ENCODE measurements at places on chromosomes 6 and 20. TPM values are rescaled to one million over a fixed set of nuclear protein-coding genes. Genes with fewer than 3 reads are reported as not detected.

BHLHE23 gene
- total RNA-seq, result not detected

KCNK5 gene
- total RNA-seq, result 3.1 TPM

TGM3 gene
- not detected for total RNA-seq

VGLL2 gene
- not detected for total RNA-seq

TPX2 gene
- total RNA-seq, result 46.3 TPM

CRISP2 gene
- not detected for total RNA-seq

IGF2R gene
- 18.4 TPM for total RNA-seq

RCAN2 gene
- total RNA-seq, result 31.3 TPM

MAP3K5 gene
- 3.2 TPM for total RNA-seq

LY6G6F gene
- total RNA-seq, result not detected

SALL4 gene
- 0.59 TPM for total RNA-seq

- ATAC-seq, result no peak
Observed at GRCh38 chr6:28354688-28355554, 5.2 kb downstream of the ZKSCAN3 start.

GRCh38 chr6:32882879-32883250, 28.9 kb downstream of the PSMB9 start:
- no peak for ATAC-seq

- no peak for ATAC-seq
Observed at GRCh38 chr6:79215213-79215824, 19.2 kb downstream of the HMGN3 start.

DNA sequence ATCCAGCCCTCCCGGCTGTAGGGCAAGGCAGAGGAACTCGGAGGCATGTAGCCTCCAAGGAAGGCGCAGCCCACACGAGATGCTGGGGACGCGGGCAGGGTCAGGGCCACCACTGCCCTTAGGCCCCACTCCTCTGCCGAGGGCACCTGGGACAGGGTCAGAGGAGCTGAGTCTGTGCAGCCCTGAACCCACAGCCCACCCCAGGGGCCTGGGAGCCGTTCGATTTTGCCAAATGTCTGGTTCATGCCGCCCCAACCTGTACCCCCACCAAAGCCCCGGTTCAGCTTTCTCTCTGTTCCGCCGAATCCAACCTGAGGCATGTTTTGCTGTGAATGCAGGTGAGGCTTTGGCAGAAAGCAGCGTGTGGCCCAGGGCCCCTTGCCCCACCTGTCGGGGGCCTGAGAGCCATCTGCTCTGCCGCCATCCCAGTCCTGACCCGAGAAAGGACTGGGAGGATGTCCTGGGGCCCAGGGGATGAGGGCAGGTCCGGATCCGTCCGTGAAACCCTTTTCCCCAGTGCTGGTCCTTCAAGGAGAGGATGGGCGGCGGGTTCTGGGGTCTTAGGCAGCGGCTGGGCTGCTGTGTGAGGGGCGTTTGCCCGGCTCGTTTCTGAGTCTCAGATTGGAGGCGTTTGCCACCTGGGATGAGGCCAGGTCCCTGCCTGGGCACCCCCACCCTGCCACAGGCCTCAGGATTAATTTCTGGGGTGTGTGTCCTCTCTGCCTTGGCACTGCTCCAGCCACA, 79.3 kb upstream of the GATA5 start:
- ATAC-seq, result no peak

GRCh38 chr6:30615958-30616810, 859 bp downstream of the PPP1R10 start:
- ATAC-seq, result no peak

GRCh38 chr6:149136913-149137286, 180.6 kb upstream of the TAB2 start:
- no peak for ATAC-seq

GRCh38 chr6:36642913-36643817, 35.3 kb upstream of the CDKN1A start:
- peak; percentile 68 for ATAC-seq

- ATAC-seq, result no peak
Observed at GRCh38 chr20:3767110-3767426, 485 bp downstream of the ADISSP start.

DNA sequence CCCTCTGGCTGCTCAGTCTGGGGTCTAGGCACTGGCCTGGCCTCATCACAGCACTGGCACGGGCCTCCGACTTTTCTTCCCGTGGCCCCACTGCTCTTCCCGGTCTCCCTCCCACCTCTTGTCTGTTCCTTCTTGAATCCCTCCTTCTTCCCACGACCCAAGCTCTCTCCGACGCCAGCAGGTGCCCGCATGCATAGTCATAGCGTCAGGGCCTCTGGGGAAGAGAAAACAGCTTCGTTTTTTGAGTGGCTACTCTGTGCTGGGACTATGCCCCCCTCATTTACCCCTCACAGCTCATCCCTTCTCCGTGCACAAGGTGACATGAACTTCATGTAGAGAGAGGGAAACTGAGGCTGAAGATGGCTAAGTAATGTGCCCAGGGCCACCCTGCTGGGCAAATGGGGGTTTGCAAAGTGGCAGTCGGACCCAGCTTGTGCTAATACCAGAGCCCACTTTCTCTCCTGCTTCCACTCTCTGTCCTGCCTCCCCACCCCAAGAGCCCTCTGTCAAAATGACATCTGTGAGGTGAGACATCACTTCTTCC, 59.2 kb downstream of the SYNJ2 start:
- no peak for ATAC-seq

DNA sequence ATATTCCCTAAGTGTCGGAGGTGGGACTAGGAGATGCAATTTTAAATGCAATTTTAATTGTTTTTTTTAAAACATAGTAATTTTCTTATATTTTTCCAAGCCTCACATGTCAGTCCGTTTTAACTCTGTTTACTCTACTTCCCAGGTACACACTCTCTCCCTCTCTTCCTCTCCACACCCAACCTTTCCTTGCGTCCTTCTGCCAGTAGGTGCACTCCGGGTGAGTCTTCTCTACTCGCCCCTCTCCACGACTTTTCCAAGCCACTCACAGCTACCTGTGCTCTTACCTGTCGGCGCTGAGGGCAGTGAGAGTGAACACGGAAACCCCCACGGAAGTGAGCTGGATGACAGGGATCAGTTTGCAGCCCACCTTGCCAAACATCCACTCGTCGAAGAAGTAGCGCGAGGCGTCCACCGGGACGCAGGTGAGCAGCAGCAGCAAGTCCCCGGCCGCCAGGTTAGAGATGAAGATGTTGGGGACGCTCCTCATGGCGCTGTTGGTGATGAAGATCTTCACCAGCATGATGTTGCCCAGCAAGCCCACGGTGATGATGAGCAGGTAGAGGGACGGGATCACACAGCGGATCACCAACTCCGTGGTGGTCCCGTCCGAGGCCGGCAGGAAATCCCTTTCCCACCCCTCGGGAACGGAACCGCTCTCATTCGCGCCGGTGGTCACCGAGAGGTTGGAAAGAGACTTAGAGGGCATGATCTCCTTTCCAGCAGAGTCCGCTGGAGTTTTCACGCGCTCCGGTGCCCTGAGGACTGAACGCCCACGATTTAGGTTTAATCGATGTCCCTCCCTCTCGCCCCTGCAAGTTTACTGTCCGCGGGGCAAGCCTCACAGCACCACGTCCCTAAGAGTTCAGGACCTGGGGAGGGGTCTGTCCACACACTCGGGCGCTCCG, 44.5 kb upstream of the GJE1 start:
- no peak for ATAC-seq

DNA sequence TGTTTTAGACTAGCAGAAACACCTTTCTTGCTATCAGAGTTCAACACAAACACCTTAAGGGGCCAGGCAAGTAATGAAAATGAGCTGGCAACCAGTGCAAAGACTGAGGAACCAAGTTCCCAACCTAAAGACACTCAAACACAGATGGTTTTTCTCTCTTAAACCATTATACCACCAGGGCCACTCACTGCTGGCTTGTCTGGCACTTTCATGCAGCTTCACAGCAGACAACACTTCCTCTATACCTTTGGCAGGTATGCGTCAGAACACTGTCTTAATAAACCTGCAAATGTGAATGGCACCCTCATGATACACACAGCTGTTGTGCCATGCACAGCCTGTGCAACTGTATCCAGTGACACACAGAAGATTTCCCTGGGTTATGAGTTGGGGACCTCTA, 41.6 kb downstream of the NFATC2 start:
- no peak for ATAC-seq

- no peak for ATAC-seq
Observed at GRCh38 chr6:29809249-29809648, 18.4 kb upstream of the HLA-G start.

DNA sequence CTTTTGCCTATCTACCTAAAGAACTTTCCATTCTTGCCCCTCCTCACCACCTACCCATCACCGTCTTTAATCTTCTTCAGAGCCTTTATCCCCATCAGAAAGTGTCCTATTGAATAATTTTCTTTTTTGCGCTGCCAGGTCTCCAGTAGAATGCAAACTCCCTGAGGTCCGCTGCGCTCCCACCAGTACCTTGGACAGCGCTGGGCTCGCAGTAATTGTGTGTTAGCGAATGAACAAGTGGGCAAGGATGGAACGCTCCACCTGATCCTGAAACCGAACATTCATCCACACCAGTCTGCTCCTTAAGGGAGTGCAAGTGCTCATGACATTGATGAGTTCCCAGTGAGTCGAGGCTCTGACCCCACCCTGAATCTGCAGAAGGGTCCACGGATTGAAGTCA, 391.2 kb downstream of the CDH26 start:
- no peak for ATAC-seq

DNA sequence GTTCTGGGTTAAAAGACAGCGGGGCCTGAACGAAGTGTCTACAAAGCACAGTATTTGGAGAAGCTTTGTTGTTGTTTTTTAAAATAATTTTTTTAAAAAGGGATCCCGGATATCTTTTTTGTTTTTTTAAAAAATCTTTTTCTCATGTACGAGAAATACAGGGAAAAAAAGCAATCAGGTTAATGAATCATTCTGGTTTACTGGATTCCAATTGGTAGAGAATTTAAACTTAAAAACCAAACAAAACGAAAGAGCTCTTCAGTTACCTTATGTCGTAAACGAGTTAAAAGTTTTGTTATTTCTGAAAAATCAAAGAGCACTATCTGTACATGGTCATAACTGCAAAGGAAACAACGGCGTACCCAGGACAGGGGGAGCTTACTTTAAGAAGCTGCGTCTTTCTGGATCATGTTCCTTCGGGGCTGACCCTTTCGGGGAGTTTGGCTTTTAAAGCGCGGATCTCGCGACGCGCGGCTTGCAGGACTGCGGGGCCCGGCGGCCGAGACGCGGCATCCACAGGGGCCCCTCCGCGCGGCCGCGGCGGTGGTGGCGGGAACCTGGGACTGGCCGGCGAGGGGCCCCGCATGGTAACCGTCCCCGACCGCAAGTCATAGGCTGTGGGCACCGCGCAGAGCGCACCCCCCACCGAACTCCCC, 927 bp downstream of the IL20RA start:
- peak; percentile 48 for ATAC-seq

DNA sequence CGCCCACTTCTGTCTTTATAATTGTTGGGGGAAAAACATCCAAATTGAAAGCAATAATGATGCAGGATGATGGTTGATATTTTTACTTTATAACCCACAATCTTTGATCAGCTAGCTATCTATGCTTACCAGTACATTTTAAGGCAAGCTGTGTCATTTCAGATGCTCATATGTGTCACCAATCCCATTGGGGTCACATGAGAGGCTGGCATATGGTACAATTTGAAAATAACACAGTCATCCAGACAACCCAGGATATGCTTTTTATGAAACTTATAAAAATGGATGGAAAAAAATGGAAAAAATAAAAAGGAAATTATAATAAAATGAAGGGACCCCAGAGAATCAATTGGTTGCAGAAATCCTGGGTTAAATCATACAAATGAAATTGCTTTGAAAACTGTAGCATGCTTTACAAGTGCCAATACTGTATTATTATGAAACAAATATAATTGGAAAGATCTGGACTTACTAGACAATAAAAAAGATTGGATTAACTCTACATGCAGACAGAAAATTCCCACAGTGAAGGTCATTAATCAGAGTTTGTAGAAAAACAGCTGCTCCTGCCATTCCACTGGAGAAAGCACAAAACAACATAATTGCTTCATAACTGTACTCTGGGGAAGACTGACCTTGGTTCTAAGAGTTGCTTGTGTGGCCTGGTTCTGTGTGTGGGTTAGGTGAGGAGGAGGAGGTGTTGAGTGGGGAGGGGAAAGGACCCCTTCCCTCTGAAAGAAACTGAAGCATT, 13.3 kb upstream of the PRIM2 start:
- ATAC-seq, result no peak

DNA sequence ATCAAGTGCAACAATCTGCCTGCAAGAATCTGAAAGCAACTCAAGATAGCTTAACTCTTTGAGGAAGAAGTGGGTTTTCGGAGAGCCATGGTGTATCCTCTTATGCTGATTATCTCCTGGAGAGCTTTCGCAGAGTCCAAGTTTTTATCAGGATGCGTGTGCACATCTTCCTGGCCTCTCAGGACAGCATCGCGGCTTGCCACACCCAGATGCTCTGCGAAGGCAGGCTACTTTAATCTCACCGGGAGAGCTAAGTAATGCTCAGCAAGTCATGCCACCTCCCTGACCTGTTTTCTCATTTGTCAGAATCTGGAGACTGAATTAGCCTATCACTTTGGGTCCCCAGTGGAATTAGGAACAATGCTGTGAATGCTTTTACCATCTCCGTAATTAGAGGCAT, 52.9 kb downstream of the TTI1 start:
- no peak for ATAC-seq

- no peak for ATAC-seq
Observed at GRCh38 chr20:53672484-53673129, 79.0 kb upstream of the ZNF217 start.

DNA sequence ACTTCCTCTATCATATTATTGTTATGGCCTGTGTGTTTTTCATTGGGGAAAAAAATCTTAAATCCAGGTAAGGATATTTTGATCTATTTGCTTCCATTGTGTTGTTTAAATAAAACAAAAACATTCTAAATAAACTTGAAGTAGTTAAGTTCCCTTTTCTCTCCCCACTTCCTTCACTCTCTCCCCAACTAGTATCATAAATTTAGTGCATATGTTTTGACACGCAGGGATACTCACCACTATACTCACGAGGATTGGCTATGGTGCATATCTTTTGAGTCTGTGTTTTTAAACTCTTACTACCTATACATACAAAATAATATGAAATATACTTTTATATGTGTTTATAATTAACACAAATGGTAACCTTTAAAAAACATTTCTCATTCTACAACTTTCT, 5.2 kb downstream of the TTLL9 start:
- no peak for ATAC-seq

DNA sequence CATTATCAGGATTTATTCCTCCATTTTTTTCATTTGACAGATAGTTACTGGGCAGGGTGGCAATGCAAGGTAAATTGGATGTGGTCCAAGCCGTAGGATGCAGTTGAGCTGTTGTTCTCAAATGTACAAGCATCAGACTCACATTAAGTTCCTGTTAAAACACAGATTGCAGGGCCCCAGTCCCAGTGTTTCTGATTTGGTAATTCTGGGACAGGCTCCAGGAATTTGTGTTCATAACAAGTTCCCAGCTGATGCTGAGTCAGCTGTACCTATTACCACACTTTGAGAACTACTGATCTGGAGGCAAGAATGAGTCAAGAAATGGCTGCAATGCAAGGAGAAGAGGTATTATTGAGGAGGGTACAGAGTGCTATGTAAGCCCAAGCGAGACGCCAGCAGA, 11.7 kb downstream of the TMEM244 start:
- ATAC-seq, result peak; percentile 32

Measured in motor neuron (in vitro differentiated cells).